ENCODE measurements at places on chromosomes 3 and 15.
A peak's percentile ranks its signal among the peaks of the same experiment; 100 is the strongest.

DNA sequence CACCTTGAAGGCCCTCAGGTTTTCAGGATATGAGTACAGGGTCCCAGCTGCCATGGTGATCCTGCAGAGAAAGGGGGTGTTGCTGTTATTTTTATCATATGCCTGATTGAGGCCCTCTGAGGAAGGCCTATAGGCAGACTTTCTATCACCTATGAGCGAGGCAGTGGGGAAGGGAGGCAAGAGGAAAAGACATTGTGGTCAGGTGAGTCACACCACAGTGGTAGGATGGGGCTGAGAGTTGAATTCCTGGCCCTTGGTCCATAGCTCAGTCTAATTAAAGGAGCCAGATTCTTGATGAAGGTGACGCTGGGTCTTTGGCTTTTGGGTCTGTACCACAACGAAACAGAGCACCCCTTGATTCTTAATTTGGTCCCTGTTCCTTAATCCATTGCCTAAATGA is 72.7 kb downstream of the ZNF621 start:
- H3K4me1 ChIP-seq, result no peaks in the 10 kb centered on the region
- H3K27ac ChIP-seq, result no peak overlapping the region
- no peaks in the 10 kb centered on the region for H3K27me3 ChIP-seq
- peak; percentile 18 for DNase-seq

DNA sequence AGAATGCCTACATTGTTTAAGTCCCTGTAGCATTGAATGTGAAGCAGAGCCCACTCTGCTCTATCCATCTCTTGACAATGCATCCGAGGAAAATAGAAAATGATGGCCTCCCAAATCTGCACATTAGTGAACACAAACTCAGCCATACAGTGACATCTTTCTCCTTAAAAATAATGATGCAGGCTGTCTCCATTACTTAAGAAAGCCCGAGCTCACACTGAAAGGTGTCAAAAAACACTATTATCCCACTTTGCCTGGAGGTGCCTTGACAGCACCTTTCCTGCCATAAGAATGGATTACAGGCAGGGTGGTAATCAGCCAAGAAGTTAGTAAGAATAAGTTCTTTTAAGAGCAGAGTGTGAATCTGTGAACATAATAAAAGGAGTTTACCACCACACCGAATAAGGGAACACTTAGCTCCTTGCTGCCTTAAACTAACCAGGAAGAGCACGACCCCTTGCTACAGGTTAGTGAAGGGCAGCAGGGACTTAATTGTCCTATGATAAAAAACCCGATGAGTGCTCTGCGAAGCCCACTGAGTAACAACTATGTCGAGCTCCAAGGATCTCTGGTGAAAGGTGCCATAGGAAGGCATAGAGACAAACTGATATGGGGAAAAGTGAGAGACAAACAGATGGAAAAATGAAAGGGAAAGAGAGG is 123.2 kb upstream of the TUSC7 start:
- DNase-seq, result no peak
- H3K4me3 ChIP-seq, result no peak overlapping the region
- no peaks in the 10 kb centered on the region for H3K27me3 ChIP-seq
- H3K36me3 ChIP-seq, result no peaks in the 10 kb centered on the region
- no peaks in the 10 kb centered on the region for H3K4me1 ChIP-seq

- no peak overlapping the region for H3K27ac ChIP-seq
- no peaks in the 10 kb centered on the region for H3K27me3 ChIP-seq
- DNase-seq, result no peak
- peaks cover 20% of the 10 kb centered on the region for H3K4me1 ChIP-seq
Observed at GRCh38 chr3:100535610-100535943, 43.2 kb downstream of the TMEM45A start.

DNA sequence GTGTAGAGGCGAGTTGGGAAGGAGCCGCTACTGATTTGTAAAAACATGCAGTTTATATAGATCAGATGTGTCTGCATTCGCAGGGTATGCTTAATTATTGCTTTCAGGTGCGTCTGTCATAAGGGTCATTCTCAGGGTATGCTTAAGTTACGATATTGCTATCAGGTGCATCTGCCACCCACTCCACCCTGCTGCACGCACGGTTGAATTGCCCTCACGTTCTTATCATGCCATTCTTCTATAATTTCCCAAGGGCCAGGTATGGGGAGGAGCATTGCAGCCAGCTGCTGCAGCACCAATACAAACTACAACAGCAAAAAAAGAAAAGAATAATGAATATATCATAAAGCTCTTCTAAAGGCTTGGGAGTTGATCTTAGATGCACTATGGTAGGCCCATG is 230.0 kb downstream of the KBTBD8 start:
- peak; percentile 84 for DNase-seq
- H3K27me3 ChIP-seq, result no peaks in the 10 kb centered on the region
- H3K4me1 ChIP-seq, result no peaks in the 10 kb centered on the region
- no peak overlapping the region for H3K4me3 ChIP-seq

DNA sequence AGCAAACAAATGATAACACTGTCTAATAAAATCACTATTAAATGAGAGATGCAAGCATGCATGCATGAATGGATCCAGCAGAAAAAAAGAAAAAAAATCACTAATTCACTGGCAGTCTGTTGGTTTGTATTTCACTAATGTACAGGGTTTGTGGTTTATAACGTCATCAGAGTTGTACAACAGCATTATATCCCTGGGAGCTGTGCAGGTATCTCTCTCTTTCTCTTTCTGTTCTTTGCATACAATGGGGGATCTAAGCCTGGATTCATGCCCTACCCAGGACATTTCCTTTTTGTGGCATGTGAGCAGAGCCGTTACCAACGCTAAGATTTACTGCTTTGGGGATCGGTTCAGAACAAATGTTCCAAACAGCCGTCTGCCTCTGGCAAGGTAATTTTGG is 229.5 kb downstream of the SOX2 start:
- no peak overlapping the region for H3K27ac ChIP-seq
- no peaks in the 10 kb centered on the region for H3K27me3 ChIP-seq
- DNase-seq, result no peak
- H3K36me3 ChIP-seq, result no peaks in the 10 kb centered on the region

- peaks cover 23% of the 10 kb centered on the region for H3K27me3 ChIP-seq
- H3K36me3 ChIP-seq, result no peaks in the 10 kb centered on the region
- peak; percentile 46 for DNase-seq
- H3K4me1 ChIP-seq, result peaks cover 23% of the 10 kb centered on the region
- peak overlapping the region; percentile 71 for H3K4me3 ChIP-seq
Observed at GRCh38 chr3:194688200-194688740, 2.6 kb downstream of the FAM43A start.

DNA sequence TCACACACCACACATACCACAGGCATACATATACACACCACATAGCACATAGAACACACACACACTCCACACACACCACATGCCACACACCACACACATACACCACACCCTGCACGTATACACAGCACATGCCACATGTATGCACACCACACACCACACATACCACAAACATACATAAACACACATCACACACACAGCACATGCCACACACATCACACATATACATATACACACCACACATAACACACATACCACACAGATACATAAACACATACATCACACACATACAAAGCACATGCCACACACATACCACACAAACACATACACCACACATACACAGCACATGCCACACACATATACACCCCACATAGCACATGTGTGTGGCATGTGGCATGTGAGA is 171.1 kb downstream of the OR4M2 start:
- peak overlapping the region; percentile 43 for H3K4me3 ChIP-seq
- no peak overlapping the region for H3K27ac ChIP-seq
- no peaks in the 10 kb centered on the region for H3K36me3 ChIP-seq
- H3K4me1 ChIP-seq, result no peaks in the 10 kb centered on the region
- no peak for DNase-seq
- no peaks in the 10 kb centered on the region for H3K27me3 ChIP-seq

DNA sequence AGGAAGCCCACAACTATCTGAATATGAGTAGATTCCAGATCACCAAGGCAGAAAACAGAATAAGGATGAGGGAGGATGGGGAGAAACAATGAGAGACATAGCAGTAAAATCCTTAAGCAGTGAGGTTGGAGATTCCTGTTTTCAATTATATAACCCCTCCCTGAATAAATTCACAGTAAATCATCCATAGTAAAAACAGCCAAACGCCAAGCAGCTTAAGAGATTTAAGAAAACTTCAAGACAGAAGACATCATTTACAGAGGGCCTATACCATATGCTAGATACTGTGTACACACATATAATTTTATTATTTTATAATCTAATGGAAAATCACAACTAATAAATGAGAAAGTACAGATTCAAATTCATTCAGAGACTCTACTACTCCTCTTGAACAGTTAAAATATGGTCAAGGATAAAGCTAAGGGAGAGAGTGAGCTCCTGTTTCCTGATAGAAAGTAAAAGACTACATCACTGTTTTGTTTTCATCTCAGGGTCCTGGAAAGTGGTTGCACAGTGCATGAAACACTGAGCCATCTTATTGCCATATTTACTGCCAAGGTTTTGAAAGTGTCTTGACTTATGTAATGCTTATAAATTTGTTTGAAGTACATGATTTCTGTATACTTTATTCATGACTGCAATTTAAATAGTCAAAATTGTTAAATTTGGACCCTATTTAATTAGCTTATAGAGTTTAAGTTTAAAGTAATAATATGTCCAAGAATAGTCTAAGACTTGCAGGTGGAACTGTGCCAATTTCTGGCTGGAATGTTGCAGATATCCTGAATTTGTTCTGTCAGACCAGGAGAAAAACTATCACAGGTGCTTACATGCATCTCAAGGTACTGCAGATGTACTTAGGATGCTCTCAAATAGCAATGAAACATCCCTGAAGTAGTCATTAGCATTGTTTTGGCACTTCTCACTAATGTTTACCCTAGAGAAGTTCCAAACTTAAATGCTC is 141.4 kb downstream of the TBL1XR1 start:
- no peak for DNase-seq
- no peaks in the 10 kb centered on the region for H3K27me3 ChIP-seq
- H3K4me1 ChIP-seq, result no peaks in the 10 kb centered on the region
- no peak overlapping the region for H3K27ac ChIP-seq
- no peak overlapping the region for H3K4me3 ChIP-seq

GRCh38 chr3:33318710-33319380 is 41.6 kb downstream of the FBXL2 start:
- no peaks in the 10 kb centered on the region for H3K27me3 ChIP-seq
- no peak overlapping the region for H3K4me3 ChIP-seq
- H3K27ac ChIP-seq, result no peak overlapping the region

- no peak for DNase-seq
- no peaks in the 10 kb centered on the region for H3K27me3 ChIP-seq
- no peaks in the 10 kb centered on the region for H3K36me3 ChIP-seq
Observed at GRCh38 chr3:60250810-60251209, 1000.4 kb downstream of the FHIT start.

GRCh38 chr3:132256989-132257388 is 60.2 kb upstream of the ACP3 start:
- H3K4me1 ChIP-seq, result no peaks in the 10 kb centered on the region
- H3K27me3 ChIP-seq, result no peaks in the 10 kb centered on the region
- no peak overlapping the region for H3K4me3 ChIP-seq

DNA sequence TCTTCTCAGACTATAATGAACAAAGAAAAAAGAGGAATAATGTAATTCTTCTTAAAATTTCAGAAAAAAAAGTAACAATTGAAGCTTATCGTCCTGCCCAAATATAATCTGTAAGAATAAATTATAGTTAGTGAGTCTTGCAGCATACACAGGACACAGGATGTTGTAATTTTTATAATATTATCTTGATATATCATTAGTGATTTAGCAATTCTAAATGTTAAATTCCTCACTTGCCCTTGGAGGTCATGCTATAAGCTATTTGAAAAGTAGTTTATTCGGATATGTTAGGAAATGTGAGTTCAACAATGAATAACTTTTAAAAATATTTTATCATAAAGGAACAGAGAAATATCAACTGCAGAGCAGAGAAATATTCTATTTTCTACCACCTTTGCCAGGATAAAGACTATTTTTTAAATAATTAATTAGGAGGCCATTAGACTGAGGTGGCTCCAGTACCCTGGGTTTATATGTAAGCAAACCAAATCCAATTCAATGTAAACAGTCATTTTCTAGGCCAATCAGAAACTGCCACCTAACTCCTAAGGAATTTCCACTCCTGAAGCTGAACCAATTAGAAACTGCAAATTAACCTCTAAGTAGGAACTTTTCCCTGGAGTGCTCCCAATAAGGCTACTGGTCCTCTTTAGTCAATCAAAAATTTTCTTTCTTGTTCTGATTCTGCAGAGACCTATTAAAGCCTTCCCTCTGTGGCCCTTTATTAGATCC is 1109.3 kb downstream of the ROBO2 start:
- no peaks in the 10 kb centered on the region for H3K36me3 ChIP-seq
- no peak overlapping the region for H3K4me3 ChIP-seq
- no peak for DNase-seq

- H3K27ac ChIP-seq, result no peak overlapping the region
- H3K4me3 ChIP-seq, result no peak overlapping the region
- H3K27me3 ChIP-seq, result no peaks in the 10 kb centered on the region
Observed at GRCh38 chr3:161175506-161175905, 45.6 kb upstream of the NMD3 start.

DNA sequence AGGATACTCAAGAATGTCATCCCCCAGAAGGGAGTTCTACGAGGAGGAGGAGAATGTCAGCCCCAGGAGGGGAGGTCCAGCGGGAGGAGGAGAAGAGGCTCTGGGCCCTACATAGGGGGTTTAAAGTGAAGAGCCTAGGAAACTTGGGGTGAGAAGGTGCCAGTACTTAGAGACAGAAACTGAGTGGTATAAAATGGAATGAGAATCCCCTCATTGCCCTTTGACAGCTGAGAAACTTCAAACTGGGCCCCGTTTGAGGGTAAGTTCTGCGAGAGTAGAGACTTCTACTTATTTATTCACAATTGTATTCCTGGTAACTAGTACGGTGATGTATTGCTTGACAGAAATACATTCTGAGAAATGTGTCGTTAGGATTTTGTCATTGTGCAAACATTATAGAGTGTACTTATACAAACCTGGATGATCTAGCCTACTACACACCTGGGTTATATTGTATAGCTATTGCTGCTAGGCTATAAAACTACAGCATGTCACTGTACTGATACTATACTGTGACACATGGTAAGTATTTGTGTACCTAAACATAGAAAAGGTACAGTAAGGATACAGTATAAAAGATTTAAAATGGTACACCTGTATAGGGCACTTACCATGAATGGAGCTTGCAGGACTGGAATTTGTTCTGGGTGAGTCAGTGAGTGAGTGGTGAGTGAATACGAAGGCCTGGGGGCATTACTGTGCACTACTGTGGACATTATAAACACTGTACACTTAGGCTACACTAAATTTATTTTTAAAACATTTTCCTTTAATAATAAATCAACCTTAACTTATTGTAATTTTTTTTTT is 62.0 kb downstream of the TSC22D2 start:
- H3K36me3 ChIP-seq, result no peaks in the 10 kb centered on the region
- peak; percentile 80 for DNase-seq
- H3K27ac ChIP-seq, result peak overlapping the region; percentile 86
- H3K4me3 ChIP-seq, result no peak overlapping the region
- H3K27me3 ChIP-seq, result no peaks in the 10 kb centered on the region
